Amygdala (tissue), 56 donors: ENCODE measurements at places on chromosomes 3 and 15.

GRCh38 chr3:12532182-12532581, 13.1 kb downstream of the MKRN2OS start:
- no peak for DNase-seq

DNA sequence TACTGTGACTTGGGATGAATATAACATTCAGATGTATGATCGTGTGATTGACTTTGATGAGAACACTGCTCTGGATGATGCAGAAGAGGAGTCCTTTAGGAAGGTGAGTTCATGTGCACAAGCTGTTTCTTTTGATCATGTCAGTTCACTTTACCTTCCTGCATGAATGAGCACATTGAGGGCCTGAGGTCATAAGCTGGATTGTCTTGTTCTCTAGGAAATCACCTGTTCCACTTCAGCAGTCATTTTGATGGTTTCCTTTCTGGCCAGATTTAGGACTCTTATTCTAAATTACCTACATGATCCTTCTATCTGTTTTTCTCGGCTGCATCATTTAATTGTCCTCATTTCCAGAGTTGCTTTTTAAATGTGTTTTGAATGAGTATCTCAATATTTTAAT, 4.1 kb downstream of the RCN2 start:
- DNase-seq: no peak

- DNase-seq: no peak
These were observed 99.8 kb upstream of the ROPN1 start for GRCh38 chr3:124091716-124092115.

DNA sequence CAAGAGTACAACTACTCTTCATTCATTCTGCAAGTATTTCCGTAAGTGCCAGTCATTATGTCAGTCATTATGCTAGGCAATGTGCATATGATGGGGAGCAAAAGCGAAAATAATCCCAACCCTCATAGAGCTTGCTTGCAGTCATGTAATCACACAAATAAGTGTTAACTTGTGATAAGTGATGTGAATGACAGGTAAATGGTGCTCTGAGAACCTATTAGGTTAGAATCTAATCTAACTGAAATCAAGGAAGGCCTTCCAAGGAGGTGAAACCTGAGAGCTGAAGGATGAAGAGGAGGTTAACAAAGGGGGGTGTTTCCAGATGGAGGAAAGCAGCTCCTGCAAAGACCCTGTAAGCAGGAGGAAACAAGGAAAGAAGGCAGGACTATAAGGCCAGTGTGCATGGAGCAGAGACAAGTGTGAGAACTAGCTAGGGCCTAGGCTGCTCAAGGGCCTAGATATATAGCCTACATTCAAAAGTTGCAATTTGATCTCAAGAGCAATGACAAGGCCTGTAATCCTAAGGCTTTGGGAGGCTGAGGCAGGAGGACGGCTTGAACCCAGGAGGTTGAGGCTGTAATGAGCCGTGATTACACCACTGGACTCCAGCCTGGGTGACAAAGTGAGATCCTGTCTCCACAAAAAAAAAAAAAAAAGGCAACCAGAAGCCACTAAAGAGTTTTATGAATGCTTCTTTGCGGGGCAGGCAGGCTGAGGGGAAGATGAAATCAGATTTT, 5.3 kb downstream of the PTPN9 start:
- DNase-seq: no peak

GRCh38 chr3:133943031-133943535, 47.4 kb upstream of the RAB6B start:
- DNase-seq: no peak

DNA sequence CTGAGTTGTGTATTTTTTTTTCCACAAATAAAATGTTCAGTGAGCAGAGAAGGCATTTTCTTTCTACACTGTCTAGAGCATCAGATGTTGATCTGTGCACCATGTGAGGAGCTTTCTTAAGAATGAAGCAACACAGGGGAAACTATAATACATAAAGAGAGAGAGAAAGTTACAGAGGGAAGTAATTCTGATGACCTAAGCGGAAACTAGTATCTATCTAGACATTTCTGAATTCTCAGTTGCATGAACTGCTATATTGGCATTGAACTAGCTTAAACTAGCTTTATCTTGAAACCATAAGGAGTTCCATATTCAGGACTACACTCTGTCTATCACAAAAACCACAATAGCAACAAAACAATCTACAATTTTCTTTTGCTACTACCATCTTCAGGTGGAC, 822.4 kb downstream of the VGLL3 start:
- no peak for DNase-seq

GRCh38 chr3:151351219-151351618, 21.9 kb upstream of the P2RY13 start:
- no peak for DNase-seq
